ENCODE measurements at places on chromosomes 7 and 10.

GRCh38 chr7:109873296-109873695, 1217.6 kb upstream of the LRRN3 start:
- no peak for DNase-seq

DNA sequence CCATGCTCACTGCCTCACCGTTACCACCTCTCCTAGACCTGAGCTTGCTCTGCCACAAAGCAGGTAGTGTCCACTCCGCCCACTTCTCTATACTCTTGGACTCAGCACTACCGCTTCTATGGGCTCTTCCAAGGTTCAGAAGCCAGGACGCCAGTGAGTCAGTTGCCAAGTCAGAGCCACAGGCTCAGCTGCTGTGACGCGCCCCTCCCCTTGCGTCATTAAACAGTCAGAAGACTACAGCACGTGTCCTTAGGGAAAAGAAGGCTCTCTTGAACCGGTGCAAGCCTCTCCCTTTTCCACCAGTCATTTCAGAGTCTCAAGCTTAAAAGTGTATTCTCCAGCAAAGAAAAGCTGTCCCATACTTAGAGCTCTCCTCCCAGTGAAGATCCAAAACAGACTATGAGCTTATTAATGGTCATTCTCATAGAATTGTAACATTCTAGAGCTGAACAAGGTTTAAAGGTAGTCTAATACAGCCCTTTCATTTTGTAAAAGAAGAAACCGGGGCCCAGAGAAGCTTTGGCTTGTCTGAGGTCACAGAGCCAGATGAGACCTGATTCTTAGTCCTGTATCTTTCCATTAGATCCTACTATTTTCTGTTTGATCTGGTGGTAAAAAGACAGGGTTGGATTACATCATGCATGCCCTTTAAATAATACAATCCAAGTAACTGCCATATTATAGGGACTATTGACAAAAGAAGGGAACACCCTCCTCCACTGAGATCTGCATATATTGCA, 40.9 kb upstream of the MET start:
- DNase-seq, result no peak

GRCh38 chr7:20146451-20146850, 70.7 kb downstream of the MACC1 start:
- DNase-seq, result no peak

DNA sequence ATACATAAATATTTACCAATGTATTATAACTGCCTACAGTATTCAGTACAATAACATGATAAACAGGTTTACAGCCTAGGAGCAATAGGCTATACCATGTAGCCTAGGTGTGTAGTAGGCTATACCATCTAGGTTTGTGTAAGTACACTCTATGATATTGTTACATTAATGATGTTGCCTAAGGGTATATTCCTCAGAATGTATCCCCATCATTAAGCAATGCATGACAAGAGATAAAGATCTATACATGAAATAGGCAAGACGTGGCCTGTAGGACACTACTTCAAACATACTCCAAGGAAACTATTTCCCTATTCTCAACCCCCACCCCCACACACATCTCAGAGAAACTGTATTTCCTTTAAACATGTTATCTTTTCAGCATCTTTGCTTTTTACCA, 15.3 kb upstream of the ADAM22 start:
- DNase-seq, result no peak

DNA sequence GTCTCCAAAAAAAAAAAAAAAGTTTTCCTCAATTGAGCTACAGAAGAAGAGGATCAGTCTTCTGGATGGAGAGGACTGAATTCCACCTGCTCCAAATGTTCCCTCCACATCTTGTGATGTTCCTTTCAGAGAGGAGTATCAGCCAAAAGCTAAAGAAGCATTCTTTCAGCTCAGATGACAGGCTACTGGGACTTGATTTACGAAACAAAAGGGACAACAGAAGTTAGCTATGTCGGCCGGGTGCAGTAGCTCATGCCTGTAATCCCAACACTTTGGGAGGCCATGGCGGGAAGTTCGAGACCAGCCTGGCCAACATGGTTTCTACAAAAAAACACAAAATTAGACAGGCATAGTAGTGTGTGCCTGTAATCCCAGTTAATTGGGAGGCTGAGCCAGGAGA, 7.4 kb downstream of the DAGLB start:
- DNase-seq, result no peak

GRCh38 chr10:34109952-34110702, 705.0 kb downstream of the PARD3 start:
- no peak for DNase-seq

DNA sequence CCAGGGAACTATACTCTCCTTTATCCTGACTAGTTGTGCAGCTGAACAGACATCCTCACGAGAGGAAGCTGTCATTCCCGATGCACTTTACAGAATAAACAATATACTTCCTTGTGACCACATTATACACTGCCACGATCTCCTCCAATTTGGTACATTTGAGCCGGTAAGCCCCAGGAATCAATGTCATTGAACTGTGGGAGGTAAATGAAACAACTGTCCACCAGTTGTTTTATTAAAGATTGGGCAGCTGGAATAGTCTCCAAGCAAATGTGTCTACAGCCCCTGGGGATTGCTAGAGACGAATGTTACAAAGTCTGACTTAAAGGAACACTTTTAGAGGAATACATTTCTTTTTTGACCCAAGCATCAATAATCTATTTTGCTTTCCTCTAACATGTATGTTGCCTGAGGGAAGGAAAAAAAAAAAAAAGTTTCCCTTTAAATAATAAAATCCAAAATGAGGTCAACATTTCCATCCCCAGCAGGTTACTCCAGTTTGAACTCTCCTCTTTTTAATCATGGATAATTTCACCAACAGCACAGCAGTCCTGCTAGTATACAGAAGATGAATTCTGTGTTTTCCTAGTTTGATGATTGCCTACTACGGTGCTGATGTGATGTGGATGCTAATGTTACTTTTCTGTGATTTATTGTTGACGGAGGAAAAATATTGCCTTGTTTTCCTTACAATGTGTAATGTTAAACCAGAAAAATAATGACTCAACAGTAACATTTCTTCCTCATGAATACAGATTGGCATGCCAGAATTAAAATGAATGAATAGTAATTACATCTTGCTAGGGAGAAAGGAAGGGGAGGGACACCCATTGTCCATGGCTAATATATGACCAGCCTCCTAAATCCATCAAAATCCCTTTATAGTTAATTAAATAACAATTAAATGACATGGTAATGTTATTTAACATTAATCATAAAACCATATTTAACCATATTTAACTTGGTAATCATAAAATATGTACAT, 360.9 kb downstream of the NEBL start:
- DNase-seq, result no peak

DNA sequence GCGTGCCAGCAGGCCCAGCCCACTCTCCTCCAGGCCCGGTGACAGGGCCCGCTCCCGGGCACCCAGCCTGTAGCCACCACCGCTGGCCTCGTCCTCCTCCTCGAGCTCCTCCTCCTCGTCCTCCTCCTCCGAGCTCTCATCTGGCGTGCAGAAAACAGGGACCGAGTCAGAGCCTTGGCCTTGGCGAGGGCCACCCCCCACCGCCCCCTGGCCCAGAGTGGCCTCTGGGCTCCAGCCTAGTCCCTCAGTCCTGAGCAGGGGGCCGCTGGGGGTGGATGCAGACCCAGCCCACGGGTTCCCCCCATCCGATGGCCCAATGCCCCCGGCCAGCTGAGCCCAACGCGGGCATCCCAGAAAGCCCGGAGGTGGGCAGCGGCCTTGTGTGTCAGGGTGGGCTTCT, 62.9 kb downstream of the SLC29A4 start:
- no peak for DNase-seq

DNA sequence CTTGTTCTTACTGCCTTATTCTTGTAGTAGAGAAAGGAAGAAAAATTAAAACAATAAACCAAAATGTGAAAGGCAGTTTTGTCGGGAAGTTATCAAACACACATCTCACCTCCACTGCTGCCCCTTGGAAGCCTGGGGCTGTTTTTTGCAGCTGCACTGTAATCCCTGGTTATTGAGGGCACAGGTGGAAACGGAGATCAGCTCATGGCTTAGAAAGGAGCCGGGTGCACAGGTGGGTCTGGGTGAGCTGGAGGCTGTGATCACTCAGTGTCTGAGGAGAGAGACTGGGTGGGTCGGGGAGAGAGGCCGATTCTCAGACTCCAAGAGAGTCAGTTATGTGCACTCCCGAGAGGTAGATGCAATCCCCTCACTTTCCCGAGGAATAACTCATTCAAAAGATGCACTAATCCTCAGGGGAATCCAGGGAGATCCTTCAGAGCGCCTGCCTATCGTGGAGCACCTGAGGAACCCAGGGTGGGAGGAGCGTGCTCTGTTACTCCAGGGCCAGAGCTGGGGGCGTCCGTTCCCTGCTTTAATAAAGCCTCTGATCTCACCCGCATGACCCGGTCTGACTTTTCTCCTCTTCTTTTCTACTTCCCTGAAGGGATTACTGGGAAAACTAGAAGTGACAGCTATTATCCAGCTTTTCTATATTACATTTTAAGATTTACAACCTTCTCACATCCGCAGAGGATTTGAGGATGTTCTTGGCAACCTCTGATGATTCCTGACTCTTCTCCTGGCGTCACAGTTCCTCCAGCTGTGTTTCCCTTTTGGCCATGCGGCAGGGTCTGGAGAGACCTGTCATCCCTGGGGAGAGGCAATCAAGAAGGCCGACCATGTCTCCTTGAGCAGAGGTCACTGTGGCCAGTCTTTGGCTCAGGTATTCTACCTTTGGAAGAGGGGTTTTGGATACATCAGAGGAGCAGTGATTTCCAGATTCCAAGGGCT, 82.1 kb downstream of the CAMK1D start:
- no peak for DNase-seq

DNA sequence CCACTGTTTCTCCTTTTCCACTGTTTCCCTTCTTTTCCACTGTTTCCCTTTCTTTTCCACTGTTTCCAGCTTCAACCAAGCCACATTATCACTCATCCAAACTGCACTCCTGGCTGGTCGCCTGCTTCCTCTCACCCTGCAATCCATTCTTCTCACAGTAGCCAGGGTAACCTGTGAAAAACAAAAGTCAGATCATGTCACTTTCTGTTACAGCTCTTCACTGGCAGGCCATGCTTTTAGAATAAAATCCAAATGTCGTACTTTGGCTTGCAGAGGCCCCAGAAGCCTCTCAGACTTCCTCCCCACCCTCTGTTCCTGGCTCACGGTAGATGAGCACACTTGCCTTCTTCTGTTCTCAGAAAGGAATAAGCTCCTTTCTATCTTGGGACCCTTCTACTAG, 33.9 kb downstream of the STARD3NL start:
- DNase-seq, result no peak

- no peak for DNase-seq
Measured at GRCh38 chr10:109358325-109358724, 565.0 kb downstream of the XPNPEP1 start.

GRCh38 chr10:83073472-83073871, 1065.8 kb upstream of the GHITM start:
- no peak for DNase-seq

GRCh38 chr10:24569828-24570657, 153.6 kb downstream of the ARHGAP21 start:
- no peak for DNase-seq

GRCh38 chr7:39509436-39509835, 56.8 kb upstream of the YAE1 start:
- DNase-seq, result no peak

DNA sequence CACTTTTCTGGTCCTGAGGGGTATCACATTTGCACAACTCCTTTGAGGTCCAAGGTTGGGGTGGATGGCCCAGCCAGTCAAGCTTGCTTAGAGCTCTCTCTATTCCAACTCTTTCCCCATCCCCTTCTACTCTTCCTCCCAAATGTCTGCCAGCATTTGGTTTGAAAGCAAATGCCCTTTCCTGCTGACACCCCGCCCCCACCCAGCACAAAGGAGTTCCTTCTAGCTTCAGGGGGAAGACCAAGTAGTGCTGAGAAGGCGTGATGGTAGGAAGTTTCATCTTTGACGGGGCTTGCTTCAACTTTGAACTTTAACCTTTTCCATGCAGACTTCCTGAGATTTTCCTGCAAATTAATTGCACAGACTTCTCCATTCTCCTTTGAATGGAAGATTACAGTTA, 137.5 kb upstream of the TCF7L2 start:
- DNase-seq, result no peak

DNA sequence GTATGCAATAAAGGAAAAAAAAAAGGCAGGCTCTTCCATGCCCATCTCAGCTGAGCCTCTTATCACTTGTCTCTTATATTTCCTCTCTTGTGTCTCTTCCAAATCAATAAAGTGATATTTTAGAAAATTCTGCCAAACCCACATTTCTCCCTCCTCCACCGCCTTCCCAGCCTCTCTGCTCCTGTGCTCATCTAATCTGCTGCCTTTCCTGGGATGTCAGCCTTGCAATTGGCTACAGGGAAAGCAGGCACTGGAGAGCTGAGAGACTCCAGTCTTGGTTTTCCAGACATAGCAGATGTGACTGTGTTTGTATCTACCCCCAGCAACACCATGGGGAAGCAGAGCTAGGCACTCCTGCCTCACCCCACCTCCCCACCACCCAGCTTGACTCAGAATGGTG, 298.4 kb downstream of the KCNMA1 start:
- DNase-seq, result no peak

- DNase-seq, result no peak
Measured at GRCh38 chr10:132328738-132329137, 3.3 kb upstream of the LRRC27 start.

GRCh38 chr7:87001214-87001613, 58.2 kb downstream of the ELAPOR2 start:
- peak; percentile 71 for DNase-seq

GRCh38 chr10:101932183-101932582, 88.6 kb upstream of the KCNIP2 start:
- no peak for DNase-seq

DNA sequence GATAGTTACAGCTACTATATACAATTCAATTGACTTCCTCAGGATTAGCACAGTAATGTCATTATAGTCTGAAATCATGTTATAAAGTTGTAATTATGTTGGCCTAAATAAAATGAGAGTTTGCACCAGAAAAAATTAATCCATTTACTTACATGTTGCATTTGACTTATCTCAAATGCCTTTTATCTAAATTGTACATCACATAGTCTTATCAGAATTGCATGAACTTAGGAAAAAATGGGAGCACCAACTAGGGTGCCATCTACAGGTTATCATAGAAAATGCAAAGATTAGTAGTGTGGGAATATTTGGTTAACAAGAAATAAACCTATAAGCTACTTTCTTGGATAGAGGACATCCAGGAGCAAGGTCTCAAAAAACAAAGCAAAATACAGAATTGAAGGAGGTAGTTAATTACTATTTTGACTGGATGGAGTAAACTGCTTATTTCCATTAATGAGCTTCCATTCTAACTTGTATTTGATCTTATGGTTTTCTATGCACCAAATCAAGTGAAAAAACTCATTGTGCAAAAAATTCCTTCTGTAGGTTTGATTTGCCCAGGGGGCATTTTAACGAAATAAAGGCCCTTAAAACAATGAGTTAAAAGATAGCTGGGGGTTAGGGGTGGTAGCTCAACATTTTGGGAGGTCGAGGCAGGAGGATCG, 60.0 kb upstream of the ORC5 start:
- no peak for DNase-seq

DNA sequence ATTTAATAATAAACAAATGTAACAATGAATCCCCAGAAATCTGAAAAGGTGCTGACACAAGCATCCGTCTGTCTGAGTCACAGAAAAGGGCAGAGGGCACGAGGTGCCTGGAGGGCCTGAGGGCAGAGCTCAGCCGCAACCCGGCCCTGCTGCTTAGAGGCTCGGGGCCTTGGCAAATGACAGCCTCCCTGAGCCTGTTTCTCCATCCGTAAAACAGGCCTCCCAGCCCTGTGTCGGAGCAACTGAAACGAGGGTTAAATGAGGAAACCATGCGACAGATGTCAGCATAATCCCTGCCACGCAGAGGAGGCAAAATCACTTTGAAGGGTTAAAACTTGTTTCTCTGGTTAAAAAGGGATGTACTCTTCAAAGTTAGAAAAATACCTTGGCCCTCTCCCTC, 24.9 kb downstream of the NUDT1 start:
- DNase-seq, result no peak

- DNase-seq, result peak; percentile 15
Measured at GRCh38 chr10:23643111-23643780, 204.4 kb downstream of the OTUD1 start.

Measured in NCI-H226 (cell line).